Stimulated activated CD4-positive, alpha-beta T cell treated with anti-CD3 and anti-CD28 coated beads, Interleukin-1b, Interleukin-23, amount 100 ng/mL, for 4 hours (primary cell): ENCODE measurements at places on chromosomes 3 and 15.

GRCh38 chr15:69609776-69610175 lies 157.2 kb downstream of the RPLP1 start:
- DNase-seq = no peak

DNA sequence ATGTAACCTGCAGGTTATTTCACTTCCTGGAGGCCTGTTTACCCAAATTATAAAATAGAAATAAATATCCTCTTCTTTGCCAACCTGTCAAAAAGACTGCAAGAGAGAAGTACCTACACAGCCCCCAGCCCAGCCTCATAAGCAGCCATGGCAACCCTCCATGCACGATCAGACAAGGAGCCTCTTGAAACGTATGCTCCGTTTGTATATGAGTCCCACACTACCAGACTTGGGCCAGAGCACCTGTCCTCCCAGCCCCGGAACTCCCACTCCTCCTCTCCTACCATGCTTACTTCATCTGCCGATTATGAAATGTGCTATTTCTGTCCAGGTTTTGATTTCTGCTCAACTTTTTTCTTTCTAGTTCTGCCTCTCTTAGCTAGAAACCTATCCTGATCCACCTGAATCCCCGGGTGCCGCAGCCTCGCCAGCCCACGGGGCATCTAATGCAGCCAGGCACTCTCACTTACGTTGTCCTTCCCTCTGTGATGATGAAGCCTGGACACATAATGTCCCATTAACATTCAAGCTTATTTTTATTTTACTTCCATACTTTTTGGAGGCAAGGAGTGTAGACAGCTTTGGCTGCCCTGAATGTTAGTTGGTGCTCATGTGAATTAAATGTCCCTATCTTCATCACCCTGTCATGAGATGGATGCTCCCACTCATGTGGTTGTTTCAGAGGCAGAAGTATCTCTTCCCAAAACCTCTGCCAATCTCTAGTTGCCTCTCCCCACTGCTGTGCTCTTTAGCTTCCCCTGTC lies 73.8 kb downstream of the MB21D2 start:
- no peak for DNase-seq

GRCh38 chr3:50293079-50293801 lies 1.0 kb upstream of the IFRD2 start:
- no peak for DNase-seq

- no peak for DNase-seq
These were observed 273.4 kb downstream of the ARRDC4 start for GRCh38 chr15:98233873-98234272.

DNA sequence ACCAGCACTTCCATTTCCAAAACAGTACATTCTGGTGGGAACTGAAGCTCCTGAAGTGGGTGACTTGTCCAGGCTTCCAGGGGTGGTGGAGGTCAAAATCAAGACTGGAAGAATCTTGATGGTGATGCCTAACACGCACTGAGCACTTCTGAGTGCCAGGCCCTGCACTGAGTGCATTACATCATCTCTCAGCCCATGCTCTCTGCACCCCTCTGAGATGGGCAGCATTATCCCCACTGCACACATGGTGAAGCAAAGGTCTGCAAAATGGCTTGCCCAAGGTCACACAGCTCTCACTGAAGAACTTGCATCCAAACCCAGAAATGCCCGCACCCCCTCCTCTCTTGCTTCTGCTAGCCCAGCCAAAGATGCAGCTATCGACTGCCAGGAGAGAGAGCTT lies 36.9 kb downstream of the NTRK3 start:
- no peak for DNase-seq

DNA sequence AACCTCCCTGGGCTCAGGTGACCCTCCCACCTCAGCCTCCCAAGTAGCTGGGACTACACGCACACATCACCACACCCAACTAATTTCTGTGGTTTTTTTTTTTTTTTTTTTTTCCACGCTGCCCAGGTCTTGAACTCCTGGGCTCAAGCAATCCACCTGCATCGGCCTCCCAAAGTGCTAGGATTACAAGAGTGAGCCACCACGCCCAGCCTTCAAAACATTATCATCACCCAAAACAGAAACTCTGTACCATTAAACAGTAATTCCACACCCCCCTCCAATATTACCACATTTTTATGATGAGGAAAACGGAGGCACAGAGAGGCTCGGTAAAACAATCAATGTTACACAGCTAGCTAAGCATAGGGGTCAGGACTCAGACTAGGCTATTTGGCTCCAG lies 4.0 kb downstream of the IMP3 start:
- DNase-seq = no peak

DNA sequence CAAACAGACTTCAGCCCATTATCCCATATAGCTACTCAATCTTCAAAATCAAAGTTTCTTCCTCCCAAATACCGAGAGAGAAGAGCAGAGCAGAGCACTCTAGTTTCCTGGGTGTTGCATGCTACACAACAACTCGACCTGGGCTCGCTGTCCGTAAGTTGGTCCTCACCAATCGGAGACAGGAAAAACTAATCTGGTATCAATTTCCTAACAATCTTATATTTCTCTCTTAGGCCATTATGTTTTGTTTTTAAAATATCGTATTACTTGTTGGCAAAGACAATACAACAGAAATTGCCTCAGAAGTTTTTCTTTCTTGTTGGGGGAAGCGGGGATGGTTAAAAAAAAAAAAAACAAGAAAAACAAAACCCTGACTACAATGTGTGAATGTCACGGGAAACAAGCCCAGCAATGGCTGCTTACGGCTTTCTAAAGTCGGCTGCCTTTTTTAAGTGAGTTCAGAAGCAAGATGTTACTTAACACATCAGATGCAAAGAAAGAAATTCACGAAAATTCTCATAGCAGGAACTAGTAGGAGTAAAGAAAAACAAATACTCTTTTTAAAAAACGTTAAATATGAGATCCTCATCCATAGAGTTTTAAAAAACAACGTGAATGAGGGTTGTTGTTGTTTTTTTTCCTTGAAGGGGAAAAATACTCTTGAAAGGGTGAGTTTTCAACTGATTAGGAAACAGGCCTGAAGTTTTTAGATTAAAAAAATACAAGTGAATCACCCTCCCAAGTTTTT lies 1.9 kb downstream of the VGLL4 start:
- no peak for DNase-seq

DNA sequence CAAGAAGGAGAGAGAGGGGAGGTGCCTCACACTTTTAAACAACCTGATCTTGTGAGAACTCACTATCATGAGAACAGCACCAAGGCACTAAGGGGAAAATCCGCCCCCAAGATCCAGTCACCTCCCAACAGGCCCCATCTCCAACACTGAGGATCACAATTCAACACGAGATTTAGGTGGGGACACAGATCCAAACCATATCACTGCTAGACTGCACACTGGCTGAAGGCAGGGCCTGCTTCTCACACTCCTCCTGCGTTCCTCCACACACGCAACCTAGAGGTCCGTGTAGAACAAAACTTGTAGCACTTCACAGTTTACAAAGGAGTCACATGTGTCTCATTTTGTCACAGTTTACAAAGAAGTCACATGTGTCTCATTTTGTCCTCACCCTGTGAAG lies 97.8 kb downstream of the DAPK2 start:
- no peak for DNase-seq

DNA sequence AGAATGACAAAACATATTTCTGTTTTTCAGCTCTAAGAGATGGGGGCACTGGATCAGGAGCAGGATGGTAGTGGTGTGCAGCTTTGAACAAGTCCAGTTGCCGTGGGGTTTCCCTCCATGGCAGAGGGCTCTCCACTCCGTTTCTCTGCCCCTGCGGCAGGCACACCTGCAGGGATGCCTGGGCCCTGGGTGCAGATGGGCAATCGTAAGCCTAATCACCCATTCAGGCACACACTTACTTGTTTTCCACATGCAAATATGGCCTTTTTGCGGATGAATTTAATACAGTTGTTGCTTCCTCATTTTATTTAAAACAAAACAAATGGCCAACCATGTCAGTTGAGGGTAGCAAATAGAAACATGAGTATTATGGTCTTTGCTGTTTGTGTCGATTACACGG lies 85.1 kb downstream of the LPP start:
- DNase-seq = no peak

- DNase-seq = no peak
These were observed 39.4 kb upstream of the LIMD1 start for GRCh38 chr3:45555086-45555591.

DNA sequence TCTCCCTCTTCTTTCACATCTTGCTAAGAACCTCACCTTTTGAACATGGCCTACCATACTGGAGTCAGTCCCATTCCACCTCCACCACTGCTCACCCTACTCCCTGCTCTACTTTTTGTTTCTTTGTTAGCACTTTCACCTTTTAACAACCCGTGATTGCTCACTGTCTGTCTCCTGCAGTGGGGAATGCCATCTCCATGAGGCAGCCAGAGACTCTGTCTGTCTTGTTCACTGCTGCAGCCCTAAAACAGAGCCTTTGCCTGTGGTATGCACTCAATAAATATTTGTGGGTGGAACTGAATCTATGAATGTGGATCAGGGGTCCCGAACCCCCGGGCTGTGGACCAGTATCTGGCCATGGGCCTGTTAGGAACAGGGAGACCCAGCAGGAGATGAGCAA lies 16.5 kb upstream of the TLE3 start:
- no peak for DNase-seq

GRCh38 chr3:170689296-170689829 lies 103.5 kb upstream of the SLC7A14 start:
- DNase-seq = no peak

- DNase-seq = no peak
These were observed 183.7 kb downstream of the RPLP1 start for GRCh38 chr15:69636169-69636915.

- DNase-seq = no peak
These were observed 123.3 kb upstream of the CHL1 start for GRCh38 chr3:73271-73670.

DNA sequence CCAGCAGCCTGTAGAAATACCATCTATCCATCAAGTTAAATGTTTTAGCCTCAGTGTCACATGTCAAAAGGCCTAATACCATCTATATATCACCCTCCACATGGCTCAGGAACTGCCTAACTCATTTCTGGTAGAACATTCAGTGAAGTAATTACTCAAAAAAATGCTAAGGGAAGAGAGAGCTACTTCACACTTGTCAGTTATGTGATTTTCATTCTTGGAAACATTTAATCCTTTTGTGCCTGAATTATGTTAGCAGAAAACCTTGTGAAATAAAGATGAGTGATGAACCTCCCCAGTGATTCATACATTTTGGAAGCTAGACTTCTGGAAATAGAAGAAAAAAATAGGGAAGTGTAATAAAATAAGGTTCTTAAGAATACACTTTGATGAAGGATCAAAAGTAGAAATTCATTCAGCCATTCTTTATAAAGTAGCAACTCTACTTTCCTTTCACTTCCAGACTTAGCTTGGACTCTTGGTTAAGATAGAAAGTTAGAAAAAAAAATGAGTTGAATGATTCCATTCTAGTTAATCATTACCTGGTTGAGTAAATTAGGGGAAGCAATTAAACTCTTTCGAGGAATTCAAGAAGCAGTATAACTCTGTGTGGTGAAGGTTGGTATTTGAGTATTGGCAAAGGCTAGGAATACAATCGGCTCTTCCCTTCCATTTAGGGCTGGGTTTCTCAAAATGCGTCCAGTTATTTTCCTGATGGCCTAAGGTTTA lies 3.6 kb downstream of the OTOL1 start:
- no peak for DNase-seq

DNA sequence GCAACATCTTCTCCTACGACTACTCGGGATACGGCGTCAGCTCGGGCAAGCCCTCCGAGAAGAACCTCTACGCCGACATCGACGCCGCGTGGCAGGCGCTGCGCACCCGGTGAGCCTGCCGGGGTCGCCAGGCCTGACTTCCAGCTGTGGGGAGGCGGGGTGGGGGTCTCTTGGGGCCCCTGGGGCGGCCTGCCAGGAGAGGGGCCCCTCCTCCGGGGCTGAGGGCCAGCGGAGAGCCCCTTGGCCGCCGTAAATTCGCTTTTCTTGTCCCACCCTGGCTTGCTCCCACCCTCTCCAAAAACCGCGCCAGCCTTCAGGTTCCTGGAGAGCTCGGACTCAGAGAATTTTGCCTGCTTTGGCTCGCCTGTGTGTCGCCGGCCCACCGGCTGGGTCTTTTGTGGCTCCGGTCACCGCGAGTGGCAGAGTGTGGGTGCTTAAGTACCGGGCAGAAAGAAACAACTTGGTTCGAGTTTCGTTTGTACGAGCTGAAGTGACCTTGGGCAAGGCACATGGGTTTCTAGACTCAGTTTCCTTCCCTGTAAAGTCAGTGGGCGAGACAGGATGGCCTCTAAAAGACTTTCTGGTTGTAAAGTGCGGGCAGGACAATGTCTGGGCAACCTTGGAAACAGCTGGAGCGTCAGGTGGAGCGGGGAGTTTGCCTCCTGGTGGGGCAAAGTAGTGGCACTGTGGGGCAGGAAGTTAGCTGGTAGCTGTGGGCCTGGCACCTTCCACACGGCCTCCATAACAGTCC lies 976 bp downstream of the ABHD17C start:
- DNase-seq = no peak

DNA sequence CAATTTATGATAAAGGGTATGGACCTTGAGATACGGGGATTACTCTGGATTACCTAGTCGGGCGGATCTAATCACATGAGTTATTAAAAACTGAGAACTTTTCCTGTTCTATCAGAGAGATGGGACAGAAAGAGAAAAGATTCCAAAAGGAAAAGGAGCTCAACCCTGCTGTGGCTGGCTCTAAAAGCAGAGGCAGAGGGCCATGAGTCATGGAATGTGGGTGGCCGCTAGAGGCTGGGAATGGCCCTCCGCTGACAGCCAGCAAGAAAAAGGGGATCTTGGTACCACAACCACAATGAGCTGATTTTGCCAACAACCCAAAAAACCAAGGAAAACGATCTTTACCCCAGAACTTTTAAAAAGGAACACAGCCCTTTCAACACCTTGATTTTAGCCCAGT lies 210.0 kb downstream of the MAGI1 start:
- DNase-seq = no peak

DNA sequence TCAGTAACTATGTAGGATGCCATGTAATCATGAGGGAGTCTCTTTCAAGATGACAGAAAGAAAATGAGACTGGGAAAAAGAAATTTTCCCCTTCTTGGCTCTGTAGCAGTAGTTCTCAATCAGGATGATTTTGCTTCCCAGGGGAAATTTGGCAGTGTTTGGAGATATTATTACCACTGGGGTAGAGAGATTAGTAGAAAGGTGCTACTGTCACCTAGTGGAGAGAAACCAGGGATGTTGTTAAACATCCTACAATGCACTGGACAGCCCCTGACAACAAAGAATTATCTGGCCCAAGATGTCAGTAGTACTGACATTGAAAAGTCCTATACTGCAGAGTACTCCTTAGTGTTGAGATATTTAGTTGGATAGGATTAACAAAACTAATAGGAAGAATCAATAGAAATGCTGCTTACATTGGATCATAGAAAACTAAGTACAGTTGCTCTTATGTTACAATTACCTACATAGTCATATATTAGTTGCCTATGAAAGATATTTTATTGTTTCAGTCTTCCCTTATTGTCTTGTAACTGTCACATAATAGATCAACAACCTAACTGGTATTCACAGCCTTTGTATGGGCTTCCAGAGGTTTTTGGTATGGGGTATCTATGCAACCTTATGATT lies 433.3 kb downstream of the RAP2B start:
- DNase-seq = no peak

- no peak for DNase-seq
These were observed 47.4 kb upstream of the MKRN3 start for GRCh38 chr15:23518104-23518503.

- DNase-seq = no peak
These were observed 645.5 kb downstream of the RBMS3 start for GRCh38 chr3:29926378-29926777.
